GM23248 (cell line): ENCODE measurements at places on chromosomes 16 and 17.

DNA sequence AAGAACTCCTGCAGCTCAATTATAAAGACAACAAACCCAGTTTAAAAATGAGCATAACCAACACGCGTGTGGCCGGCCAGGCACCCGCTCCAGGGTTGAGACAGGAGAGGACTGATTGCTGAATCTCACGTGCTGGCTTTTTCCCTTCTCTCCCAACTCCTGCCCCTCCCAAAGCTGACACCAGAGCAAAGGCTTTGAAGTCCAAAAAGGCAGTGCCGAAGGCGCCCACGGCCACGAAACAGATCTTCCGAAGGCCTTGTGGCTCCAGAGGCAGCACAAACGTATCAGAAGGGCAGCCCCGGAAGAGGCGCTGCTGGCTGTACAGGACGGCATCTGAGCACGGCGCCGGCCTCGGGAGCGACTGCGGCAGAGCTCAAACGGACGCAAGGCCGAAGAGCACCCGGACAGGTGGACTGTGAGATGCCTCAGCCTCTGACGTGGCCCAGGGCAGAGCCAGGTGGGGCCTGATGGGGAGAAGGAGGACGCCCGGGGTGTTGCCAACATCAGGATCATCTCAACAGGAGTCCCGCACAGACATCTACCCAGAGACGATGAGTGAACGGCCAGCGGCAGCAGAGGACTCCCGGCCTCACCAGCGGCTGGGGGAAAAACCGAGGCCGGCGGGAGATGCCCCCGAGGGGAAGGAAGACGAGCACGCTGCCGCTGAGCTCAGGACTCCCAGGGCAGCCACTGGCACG lies 10.5 kb downstream of the CLCN7 start:
- no peak for DNase-seq

- peak; percentile 94 for DNase-seq
These were observed 518 bp downstream of the MT1E start for GRCh38 chr16:56625943-56626654.

DNA sequence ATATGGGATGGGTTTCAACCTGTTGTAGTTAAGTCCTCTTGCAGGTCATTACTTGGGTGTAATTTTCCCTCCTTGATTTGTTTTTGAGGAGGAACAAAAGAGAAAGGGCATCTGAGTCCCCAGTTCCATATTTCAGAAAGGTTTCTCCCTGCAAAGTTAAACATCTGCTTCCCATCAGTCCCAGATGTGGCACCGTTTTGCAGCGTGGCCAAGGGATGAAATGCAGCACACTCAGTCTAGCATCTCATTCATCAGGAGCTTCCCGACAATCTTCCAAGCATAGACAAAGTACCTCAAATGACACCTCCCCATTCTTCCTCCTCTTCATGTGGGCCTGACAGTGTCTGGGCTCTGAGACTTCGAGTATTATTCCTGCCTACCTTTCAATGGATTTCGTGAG lies 363.7 kb upstream of the SOX9 start:
- DNase-seq, result peak; percentile 10

GRCh38 chr17:29010586-29010985 lies 4.8 kb upstream of the SEZ6 start:
- DNase-seq, result no peak

DNA sequence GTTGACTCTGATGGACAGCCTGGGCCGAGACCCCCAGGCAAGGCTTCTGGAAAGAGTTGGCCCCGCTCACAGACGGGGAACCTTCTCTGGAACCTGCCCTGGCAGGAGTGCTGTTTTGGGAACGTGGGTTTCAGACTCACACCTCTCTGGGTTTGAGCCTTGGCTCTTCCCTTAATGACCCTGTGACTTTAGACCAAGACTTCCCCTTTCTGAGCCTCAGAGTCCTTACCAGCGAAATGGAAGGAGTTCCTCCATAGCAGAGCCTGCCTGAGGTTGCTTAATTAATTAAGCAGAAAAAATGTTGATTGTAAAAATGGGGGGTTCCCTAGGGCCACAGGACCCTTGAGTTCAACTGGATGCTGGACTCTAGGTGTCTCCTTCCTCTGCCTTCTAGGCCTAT lies 408.2 kb downstream of the SEC14L1 start:
- DNase-seq, result no peak

DNA sequence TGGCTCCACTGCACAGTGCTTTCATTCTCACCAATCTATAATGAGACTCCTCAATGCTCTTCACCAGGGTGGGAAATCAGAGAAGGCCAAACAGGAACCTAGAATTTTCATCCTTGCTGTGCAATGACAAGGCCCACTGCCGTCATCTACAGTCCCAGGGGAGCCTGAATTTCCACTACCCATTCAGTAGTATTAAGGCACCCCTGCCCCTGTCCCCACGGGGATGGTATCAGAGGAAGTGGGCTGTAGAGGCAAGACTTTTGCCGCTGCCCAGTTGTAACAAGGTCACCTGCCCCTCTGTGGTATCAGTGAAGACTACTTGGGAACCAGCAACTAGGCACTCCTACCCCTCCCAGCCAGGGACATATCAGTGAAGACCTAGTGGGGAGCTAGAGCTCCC lies 104.5 kb downstream of the C16orf78 start:
- DNase-seq, result no peak

GRCh38 chr17:71339206-71339605 lies 781.6 kb upstream of the SOX9 start:
- DNase-seq, result no peak

- peak; percentile 38 for DNase-seq
These were observed 21.2 kb downstream of the PEMT start for GRCh38 chr17:17570140-17570797.

- DNase-seq, result no peak
These were observed 13.8 kb downstream of the CASKIN2 start for GRCh38 chr17:75501378-75502071.

DNA sequence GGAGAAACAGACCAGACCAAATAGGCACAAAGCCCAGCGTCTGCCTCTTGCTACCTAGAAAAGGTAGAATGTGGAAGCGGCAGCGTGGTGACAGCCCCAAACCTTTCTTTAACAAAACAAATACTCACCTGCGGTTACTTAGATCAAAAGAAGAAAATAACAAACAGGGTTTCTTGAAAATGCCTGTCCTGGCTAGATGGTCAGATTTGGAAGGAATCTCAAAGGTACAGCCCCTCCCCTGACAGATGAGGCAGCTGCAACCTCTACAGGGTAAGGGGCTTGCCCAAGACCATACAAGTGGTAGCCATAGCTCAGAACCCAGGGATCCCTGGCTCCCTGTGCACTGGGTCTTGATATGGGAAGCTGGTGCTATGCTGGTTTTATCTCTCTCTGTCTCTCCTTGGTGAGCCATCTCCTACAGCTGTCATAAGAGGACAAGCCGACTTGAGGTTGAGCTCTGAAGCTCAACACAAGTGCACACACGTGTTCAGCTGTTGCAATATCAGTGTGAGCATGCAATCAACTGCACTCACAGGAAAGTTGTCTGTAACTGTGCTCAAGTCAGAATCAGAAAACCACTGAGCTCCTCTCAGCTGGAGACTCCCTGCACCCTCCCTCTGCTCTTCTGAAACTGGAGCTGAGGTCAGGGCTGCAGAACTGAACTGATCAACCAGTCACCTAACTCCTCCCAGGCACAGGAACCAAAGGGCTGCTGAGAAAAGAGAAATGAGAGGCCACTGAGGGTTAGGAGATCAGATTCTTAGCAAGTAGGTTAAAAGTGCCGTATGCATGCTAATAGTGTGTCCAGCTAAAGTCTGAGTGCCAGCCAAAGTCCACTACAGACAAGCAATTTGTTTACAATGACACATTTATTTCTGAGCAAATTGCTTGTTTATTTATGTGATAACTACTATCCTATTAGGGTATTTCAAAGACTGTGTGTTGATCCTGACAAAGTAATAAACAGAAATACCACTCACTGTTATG lies 6.1 kb upstream of the RNF157 start:
- DNase-seq, result peak; percentile 41

GRCh38 chr16:58378401-58378800 lies 13.9 kb upstream of the GINS3 start:
- DNase-seq, result peak; percentile 22

- DNase-seq, result peak; percentile 27
These were observed 206.7 kb downstream of the PARN start for GRCh38 chr16:14423344-14423743.

GRCh38 chr17:77908501-77908900 lies 50.0 kb upstream of the TNRC6C start:
- DNase-seq, result no peak

DNA sequence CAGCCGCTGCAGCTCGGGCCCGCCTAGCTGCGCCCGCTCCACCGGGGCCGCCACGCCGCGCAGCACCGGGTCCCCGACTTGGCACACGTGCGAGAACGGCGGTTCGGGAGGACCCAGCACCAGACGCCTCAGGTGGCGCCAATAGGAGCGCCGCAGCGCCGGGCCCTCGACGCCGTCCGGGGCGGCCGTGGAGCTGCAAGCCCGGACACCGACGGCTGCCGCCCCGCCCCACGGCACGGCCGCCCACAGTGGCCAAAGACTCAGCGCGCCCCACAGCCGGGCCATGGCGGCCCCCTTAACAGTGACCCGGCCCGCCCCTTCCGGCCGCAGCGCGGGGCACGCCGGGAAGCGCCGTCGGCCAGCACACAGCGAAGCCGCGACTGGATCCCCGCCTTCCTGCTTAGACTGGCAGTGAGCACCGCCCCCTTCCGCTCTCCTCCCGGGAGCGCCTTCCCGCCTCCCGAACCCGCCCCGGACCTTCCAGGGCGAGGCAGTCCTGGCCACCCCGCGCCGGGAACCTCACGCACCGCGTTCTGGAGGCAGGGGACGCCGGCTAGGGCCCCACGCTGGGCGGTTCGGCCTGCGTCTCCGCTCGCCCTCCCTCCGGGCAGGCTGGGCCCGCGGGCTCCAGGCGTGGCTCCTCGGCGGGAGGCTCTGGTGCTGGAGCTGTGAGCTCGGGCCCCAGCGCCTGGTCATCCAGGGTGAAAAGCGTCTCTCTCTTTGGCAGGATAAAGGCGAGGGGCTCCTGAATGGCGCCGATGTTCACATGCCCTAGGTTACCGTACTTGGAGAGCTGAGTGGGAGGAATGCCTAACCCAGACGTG lies at the start of gene PDF:
Gene PDF, minus strand, starts transcription at position 303 of the 824 bp plus-strand sequence. Its CDS starts 18 bp downstream, at position 285.
- DNase-seq, result peak; percentile 99

GRCh38 chr16:87012954-87013938 lies 303.9 kb downstream of the C16orf95 start:
- no peak for DNase-seq

DNA sequence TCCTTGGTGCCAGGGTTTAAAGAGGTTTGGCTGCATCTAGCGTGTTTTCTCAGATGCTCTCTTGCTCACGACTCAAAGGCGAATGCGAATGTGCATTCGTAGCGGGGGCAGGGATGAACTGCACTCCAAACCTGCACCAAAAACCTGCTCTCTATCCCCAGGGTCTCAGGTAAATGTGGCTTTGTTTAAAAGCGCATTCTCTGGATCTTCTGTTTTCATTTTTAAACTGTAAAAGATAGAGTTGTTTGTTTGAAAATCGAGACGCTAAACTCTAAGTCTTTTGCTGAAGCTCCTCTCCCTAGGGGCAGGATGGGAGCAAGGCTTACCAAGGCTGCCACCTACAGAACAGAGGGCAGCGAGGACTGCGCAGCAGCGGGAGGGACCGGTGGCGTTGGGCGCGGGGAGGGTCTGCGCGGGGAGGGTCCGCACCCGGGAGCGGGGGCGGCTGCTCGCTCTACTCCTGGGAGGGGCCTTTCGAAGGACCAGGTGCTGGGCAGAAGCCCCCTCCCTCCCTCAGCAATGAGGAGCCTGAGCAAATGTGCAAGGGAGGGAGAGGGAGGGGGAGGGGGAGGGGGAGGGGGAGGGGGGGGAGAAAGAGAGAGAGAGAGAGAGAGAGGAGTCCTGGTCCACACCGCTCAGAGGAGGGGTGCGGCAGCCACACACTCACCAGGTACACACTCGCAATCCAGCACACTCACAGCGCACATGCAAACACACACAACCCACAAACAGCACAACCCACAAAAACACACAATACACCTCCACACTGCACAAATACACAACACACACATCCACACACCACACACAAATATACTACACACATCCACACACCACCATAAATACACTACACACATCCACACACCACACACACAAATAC lies 142.8 kb downstream of the GRIN2A start:
- DNase-seq, result no peak

DNA sequence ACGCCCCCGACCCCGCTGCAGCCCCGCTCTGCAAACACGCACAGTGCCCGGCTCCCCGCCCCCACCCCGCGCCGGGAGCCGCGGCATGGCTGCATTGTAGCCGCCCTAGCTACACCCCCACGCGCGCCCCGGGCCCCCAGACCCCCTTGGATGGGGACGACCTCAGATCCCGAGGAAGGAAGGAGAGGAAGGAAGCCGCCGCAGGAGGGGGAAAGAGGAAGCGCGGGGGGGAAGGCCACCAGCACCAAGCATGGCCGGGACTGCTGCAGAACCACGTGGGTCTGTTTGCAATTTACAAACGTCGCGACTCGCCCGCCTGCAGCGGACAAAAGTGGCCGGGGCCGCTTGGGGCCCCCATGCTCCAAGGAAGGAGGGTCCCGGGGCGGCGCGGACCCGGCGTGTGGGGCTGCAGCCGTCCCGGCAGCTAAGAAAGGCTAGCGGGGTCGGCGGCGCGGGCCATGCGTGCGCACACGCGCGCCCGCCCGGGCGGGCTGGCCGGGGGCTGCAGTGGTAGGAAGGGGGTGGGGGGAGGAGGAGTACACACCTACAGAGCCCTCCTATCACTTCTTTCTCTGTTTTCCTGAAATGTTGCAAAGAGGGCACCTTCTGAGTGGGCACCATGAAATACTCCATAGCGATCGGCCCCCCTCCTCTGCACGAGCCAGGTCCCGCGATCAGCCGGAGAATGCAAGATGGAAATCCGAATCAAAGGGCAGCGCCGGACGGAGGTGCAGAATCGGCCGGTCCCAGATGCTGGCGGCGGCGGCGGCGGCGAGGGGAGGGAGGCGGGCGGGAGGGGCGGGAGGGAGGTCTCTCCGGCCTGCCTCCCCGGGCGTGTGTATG lies 488 bp downstream of the TFAP4 start:
- DNase-seq, result peak; percentile 76

- no peak for DNase-seq
These were observed 474.5 kb upstream of the EEF2KMT start for GRCh38 chr16:5572056-5572455.

DNA sequence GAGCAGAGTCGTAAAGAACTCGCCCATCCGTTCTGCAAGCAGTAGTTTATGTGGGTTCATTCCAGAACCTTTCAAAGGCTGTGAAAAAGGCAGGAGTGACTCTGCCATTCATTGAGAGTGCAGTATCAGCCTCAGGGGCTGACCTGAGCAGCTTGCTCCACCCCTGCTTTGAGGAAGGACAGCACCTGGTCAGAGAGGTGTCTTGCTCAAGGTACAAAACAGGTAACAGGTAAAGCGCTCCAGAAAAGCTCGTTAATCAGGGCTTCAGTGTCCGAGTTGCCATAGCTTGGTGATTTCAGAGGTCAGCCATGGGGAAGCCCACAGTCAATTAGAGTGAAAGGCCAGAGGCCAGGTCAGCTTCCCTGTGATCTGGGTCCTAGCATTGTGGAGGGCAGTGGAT lies 251.1 kb downstream of the ABCC12 start:
- no peak for DNase-seq
